ENCODE measurements at places on chromosomes 11 and 22. TPM values are rescaled to one million over a fixed set of nuclear protein-coding genes. Genes with fewer than 3 reads are reported as not detected.

Gene ST14
- not detected for total RNA-seq

Gene PKDREJ
- not detected for total RNA-seq

Gene KCNE3
- total RNA-seq: 0.70 TPM

Gene CHRNA10
- 0.59 TPM for total RNA-seq

Gene CNTF
- total RNA-seq: 3.0 TPM

All from myocyte (in vitro differentiated cells).